ENCODE measurements at places on chromosomes 3 and 15. TPM values are rescaled to one million over a fixed set of nuclear protein-coding genes. Genes with fewer than 3 reads are reported as not detected.

GRCh38 chr15:38868326-38869114 is 303.9 kb upstream of the RASGRP1 start:
- no peak for DNase-seq

DNA sequence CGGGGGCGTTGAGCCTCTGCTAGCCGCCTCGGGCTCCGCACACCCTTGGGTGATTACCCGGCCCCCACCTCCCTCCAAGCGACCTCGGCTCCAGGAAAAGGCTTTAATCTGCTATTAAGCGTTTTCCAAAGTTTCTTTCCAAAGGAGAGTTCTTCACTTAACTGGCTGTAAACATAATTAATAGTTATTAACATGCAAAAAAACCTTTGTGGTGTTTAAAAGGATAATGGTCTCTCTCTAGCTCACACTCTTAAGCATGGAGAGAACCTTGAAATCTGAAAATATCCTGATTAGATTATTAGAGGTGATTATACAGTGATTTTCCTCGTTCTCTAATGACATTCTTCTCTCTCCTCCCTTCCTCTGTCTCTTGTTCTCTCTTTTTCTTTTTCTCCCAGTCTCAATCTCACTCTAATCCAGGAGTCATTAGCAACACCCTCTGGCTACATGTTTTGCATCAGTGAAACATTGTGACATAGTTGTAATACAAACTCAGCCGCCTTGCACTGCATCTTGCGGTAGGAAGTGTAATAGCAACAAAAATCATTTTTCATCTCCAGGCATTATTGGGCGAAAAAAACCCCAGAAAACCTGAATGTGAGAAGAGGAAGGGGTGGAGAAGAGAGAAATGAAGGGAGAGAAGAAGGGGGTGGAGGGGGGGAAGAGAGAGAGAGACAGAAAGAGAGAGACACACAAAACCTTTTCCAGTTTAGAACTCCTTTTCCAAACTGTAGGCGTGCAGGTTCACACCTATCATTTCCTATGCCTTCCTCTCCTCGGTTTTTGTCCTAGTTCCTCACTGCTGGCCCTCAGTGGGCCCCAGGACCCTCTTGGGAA is 24.4 kb downstream of the NR2F2 start:
- no peak for DNase-seq

The RARB gene
- not detected for total RNA-seq

The GPR176 gene
- total RNA-seq: not detected

DNA sequence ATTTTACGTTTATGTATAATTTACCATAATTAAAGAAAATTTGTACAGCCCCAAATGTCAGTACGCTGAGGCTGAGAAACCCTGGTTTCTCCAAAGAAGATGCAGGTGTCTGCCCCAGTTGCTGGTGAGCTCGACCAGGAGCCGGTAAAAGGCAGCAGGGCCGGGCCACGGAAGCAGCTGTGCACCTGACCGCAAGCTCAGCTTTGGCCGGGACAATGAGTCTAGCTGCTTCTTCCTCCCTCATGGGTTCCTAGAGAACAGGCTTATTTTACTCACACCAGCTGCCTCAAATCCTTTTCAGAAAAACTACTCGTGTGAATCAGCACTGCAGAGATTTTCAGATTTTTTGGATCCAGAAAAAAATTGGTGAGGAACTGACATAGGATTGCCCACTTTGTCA is 18.0 kb upstream of the ZXDC start:
- no peak for DNase-seq

DNA sequence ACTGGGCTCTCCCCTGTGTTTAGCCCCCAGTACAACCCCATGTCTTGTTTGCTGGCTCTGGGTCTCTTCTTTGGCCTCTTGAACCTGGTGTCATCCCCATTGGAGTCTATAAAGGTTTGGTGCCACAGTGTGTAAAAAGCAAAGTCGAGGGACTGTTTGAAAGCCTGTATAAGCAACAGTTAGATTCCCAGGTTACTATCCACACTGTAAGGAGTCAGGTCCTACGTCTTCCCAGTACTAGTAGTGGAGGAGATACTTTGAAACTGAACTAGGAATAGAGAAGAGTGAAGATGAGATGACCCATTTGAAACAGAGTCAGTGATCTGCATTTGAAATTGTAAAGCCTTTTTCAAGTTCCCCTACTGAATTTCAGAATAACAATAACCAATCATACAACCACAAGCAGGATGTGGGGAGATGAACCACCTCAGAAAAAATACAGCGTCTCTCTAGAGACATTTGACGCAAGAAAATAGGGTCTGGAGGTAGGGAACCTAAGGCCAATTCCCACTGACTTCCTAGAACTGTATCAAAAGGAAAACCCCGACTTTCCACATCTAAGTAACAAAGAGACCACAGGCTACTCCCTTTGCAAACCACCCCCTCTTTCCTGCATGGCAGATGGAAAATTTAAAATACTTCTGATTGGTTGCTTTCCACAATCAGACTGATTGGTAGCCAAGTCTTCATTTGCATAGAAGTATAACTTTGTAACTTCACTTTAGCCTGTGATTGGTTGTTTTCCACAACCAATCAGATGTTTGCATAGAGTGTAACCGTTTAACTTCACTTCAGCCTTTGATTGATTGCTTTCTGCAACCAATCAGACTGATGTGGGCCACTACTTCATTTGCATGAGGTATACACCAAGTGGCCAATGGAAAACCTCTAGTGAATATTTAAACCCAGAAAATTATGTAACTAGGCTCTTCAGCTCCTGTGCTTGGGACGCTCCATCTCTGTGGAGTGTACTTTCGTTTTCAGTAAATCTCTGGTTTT is 49.9 kb upstream of the NEDD4 start:
- DNase-seq: peak; percentile 90

- no peak for DNase-seq
Measured at GRCh38 chr3:65130782-65131181, 443.0 kb upstream of the ADAMTS9 start.

GRCh38 chr3:187770224-187770623 is 25.0 kb upstream of the BCL6 start:
- DNase-seq: peak; percentile 59

DNA sequence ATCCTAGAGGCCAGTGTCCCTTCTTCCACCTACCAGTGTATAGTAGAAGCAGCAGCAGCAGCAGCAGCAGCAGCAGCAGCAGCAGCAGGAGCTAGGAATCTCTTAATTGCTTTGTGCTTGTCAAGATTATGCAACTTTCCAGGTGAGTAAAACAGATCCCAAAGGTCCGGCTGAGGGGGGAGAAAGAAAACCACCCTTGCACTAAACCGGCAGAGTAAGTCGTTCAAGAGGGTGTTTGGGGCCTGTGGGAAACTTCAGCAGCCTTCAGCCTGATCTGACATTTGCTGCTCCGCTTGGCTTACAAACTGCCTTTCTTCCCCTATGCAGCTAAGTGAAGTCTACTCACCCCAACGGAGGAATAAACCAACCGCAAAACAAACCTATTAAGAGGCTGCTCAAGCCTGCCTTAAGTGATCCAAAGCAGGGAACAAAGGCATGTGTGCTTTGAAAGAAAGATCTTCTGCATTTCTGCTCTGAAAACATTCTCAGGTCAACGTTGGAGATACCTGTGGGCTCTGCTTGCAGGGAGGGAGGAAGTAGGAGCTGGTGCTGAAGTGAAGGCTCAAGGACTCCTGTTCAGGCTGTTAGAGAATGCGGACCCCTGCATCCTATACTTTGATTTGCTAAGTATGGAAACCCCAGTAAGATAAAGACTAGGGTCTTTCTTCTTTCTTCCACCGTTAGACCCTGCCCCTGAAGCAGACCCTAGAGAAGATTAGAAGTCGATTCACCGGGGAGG is 35.7 kb upstream of the DLG1 start:
- DNase-seq: no peak

DNA sequence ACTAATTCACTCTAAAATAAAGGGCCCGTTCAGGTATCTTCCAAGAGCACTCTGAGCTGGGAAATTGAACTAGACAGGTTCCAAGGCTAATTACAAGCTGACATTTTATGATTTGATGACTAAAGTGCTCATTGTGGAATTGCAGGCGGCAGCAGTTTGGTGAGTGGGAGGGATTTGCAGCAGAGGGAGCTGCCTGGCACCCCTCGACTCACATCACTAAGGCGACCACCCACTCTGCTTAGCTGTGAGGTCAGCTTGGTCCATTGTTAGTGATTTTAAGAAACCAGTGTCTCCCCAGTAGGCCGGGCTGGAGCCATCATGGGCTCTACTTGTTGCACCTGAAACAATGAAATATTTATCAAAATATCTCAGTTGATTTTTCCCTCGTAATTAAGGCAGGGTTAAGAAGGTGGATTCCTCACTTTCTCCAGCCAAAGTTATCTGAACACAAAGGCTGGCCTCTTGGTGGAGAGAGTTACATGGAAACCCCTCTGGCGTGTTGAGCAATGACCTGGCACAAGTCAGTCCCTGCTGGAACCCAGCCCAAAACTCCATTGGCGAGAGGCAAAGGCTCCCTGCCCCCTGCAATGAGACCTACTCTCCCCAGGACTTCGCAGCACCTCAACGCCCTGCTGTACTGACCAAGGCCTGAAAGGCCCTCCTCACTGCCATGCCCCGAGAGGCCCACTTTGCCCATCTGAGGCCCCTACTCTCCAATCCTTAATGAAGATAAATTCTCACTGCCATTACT is 65.0 kb upstream of the ATP2B2 start:
- no peak for DNase-seq

DNA sequence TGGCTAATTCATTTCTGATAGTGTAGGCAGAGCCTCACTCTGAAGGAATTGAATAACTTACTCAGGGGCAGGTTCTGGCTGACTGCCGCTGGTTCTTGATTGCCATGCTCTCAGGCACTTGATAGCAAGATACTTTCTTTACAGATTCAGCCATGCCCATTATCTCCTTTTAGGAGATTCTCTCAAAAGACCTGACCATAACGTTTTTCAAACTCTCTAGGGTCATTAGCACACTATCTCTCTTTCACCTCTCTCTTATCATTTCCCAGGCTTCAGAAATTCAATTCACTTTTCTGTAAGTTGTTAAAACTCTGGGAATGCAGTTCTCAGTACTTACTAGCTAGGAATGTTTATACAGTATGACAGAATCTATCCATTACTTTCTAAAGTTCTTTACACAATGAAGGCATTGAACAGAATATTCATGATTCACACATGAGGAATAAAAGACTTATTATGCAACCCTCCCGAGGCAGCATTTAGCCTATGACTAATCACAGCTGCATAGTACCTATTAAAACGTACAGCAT is 850.3 kb upstream of the CADM2 start:
- DNase-seq: no peak

The RNF7 gene
- 56.3 TPM for total RNA-seq

- no peak for DNase-seq
Measured at GRCh38 chr15:99440551-99441443, 125.0 kb upstream of the MEF2A start.

GRCh38 chr3:150315721-150316120 is 92.4 kb upstream of the TSC22D2 start:
- DNase-seq: no peak
